Mammary epithelial cell (primary cell): ENCODE measurements at places on chromosomes 5 and 9. TPM values are rescaled to one million over a fixed set of nuclear protein-coding genes. Genes with fewer than 3 reads are reported as not detected.
A peak's percentile ranks its signal among the peaks of the same experiment; 100 is the strongest.

Gene PCDHGB7
- total RNA-seq = 6.2 TPM

- DNase-seq = no peak
Measured at GRCh38 chr5:16995372-16995771, 59.3 kb upstream of the MYO10 start.

DNA sequence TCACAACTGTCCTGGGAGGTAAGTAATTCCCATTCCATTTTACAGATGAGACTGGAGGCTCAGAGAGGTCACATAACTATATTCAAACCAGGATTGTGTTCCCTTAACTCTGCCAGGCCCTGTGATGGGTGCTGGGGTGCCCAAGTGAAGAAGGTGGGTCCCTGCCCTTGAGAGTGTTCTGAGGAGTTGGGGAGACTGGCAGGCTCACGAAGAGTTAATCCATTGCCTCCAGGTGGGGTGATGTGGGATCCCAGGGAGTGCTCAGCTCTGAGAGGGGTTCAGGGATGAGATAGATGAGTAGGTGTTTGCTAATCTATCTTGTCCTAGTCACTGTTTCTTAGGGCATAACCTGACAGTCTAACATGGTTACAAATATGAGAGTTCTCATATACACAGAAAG is 36.7 kb downstream of the GSN start:
- no peak for DNase-seq

Gene MPDZ
- 9.1 and 11.2 TPM in 2 replicates for total RNA-seq

DNA sequence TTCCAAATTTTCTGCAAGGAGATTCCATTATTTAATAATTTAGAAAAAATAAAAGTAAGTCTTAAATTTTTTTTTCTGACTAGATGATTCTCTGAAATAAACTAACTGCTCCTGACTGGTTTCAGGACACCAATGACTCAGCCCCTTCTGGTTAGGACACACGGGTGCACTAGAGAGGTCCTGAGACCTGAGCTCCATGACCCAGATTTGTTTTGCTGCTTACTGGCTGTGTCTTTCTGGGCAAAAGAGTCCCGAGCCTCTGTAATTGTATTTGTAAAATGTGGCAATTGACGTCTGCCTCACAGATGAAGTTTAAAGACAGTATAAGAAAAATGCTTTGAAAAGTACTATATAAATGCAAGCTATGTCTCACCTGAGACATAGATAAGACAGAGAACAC is 89.1 kb downstream of the SLC24A2 start:
- DNase-seq = no peak

DNA sequence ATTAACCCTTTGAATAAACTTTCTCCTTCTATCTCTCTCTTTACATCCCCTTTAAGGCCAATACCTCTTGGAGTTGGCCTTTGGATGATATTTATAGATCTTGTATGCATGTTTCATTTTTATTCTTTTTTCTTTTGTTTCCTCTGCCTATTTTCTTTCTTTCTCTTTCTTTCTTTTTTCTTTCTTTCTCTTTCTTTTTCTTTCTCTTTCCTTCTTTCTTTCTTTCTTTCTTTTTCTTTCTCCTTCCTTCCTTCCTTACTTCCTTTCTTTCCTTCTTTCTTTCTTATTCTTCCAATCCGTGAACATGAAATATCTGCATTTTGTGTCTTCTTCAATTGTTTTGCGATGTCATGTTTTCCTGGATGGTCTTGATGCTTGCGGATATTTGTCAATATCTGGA is 276.1 kb downstream of the ADGRV1 start:
- DNase-seq = no peak

- no peak for DNase-seq
Measured at GRCh38 chr5:160744268-160745101, 107.5 kb downstream of the ATP10B start.

Gene CKMT2
- 0.33 TPM for total RNA-seq

Gene PCDHA9
- 0.07 and 0.08 TPM in 2 replicates for total RNA-seq

GRCh38 chr5:1228120-1228519 is 2.9 kb downstream of the SLC6A18 start:
- DNase-seq = no peak

Gene ABLIM3
- 17.3 TPM for total RNA-seq

- DNase-seq = peak; percentile 60
Measured at GRCh38 chr5:75656311-75657003, 45.2 kb downstream of the ANKDD1B start.

- DNase-seq = no peak
Measured at GRCh38 chr9:107874591-107875369, 385.2 kb upstream of the KLF4 start.

DNA sequence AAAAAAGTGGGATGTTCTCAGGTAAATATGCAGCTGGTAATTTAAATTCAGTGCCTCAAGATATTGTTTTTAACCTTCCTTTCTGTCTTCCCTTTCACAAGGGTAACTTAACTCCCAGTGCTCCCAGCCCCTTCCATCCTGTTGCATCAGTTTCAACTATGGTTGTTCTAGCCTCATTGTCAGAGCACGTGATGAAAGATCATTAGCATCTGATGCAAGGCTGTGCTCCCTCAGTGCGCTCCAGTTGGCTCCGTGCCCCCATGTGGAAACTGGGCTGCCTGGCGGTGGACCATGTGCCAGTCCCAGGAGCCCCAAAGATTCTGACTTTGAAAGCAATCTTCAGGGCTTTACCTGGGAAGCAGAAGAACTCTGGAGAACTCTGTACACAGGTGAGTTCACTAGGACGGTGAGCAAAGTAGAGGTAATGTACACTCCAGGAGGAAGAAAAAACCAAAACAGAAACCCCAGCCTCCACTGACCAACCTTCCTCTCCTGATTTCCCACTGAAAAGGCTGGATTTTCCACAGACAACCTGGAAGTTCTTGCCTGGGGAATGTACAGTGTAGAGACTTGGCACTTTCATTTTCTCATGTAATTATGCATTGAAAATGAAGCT is 96.9 kb downstream of the SLC1A3 start:
- DNase-seq = no peak
